Left ventricle myocardium superior (tissue), 1 donor: ENCODE measurements at places on chromosomes 3 and 15. TPM values are rescaled to one million over a fixed set of nuclear protein-coding genes. Genes with fewer than 3 reads are reported as not detected.

The BAHD1 gene
- total RNA-seq: 18.1 TPM

- DNase-seq: no peak
Observed at GRCh38 chr15:83612226-83612625, 41.7 kb upstream of the ADAMTSL3 start.

- DNase-seq: no peak
Observed at GRCh38 chr3:33716227-33716626, 1.8 kb downstream of the CLASP2 start.

The ADCY5 gene
- 273 TPM for total RNA-seq

The CPLX3 gene
- total RNA-seq: 4.1 TPM

DNA sequence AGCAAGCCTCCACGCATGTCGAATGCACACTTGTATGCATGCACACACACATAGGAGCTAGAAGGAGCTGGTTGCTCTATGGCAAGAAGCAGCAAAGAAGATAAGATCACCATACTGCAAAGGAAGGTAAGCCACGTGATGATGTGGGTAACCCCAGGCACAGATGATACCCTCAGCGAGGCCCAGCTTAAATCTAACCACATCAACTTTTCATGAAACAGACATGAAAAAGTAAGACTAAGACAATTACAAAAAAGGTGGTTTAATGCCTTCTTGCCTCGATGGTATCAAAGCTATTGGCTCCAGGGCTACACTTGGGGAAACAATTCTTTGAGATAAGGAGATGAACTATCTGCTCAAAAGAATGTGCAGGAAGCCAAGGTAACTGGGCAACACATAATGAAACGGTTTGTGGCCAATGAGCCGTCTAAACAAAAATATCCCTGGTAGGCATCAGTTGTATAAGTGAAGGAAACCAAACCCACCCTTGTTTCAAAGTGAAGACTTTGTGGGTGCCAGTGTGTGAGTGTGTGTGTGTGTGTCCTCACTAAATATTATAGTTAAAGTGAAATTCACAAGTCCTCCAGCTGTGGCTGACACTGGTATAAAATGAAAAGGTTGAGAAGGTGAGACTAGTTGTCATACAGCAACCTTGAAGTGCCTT lies 365.7 kb upstream of the ICE2 start:
- no peak for DNase-seq

DNA sequence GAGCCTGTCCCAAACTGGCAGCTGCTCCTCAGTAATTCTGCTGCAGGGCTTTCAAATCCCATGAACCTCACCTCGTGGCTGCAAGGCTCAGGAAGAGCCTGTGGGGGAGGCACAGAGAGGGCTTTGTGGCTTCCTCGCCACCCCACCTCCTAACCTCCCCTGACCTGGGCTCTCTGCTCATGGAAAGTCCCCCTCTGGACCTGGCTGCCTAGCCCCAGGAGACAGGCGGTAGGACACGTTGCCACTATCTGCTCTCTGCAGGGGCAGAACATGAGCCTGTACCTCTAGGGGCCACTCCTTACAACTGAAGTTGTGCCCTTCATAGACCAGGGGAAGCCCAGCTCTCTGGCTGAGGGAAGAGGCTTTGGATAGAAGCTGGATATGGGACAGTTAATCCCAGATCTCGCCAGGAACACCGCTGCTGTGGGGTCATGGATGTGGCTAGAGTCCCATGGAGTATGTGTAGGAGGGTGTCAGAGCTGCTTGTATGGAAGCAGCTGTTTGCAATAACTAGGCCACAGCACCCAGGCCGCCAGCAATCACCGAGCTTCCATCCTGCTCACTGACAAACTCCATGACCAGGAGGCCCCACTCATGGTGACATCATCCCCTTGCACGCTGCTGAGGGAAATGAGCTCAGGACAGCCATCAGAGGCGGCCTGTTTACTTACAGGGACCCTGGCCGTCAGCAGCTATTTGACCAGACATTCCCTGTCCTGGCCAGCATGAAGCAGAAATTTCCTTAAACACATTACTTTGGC lies 34.0 kb upstream of the CILP start:
- peak; percentile 87 for DNase-seq

- no peak for DNase-seq
Observed at GRCh38 chr3:74862476-74862875, 248.0 kb upstream of the CNTN3 start.

- no peak for DNase-seq
Observed at GRCh38 chr3:142981108-142981507, 17.6 kb upstream of the PAQR9 start.

The GOLGA8M gene
- 1.4 TPM for total RNA-seq

DNA sequence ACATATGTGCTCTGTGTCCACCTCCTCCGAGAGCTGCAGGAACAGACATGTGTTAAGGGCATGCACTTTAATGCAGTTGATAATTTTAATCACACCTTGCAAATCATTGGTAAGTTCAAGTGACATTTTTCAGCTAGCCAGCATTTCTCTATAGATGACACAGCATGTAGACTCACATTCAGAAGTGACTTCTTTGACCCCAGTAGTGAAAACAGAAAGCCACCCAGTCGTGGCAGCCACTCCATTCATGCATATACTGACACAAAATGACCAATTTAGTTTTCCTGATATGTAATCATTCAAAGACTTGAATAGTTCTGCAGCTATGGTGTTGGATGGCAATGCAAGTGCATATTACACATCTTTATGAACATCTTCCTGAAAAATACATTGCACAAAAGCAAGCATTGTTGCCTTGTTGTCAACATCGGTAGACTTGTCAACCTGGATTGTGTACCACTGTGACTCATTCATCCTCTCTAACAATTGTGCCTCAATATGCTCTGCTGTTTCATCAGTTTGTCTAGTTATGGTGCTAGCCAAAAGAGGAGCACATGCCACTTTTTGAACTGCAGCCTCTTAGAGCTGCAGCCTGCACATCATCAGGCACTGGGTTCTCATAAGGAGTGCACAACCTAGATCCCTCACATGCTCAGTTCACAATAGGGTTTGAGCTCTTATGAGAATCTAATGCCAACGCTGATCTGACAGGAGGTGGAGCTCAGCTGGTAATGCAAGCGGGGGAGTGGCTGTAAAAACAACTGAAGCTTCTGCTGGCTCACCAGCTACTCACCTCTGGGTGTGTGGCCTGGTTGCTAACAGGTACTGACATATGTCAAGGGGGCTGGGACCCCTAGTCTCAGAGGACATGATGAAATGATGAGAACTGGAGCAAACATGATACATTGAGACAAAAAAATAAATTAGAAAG lies 622.0 kb downstream of the PYDC2 start:
- no peak for DNase-seq

The IQSEC1 gene
- total RNA-seq: 95.1 TPM

The SLC9C1 gene
- total RNA-seq: 2.3 TPM

DNA sequence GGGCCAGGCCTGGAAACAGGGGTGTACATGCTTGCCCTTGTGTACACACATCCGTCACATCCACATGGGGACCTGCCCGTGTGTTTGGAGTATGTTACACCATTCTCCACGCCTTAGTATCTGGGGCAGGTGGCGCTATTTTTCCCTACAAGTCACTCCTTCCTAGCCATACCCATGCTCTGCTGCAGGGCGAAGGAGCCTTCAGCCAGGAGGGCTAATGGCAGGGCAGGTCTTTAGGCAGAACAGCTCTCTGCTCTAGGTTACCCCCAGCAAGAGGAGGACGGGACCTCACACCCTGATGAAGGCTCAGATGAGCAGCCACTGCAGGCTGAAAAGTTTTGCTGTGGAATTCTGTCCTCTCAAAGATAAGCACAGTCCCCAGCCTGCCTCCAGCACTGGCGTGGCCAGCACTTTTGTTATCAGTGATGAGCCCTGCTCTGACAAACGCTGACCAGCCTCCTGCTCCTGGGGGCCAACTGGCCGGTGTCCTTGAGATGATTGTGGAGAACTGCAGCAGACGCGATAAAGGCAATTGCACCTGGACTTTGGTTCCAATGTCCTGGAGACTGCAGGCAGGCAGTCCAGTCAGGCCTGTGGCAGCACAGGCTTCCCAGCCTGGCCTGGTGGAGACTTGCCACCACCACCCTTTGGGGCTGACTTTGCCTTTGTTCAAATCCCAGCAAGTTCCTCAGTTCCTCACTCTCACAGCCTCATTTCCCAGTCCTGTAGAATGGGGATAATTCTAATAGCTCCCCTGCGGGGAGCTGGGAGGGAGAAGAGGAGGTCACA lies 19.8 kb upstream of the PIGZ start:
- DNase-seq: no peak

GRCh38 chr3:11539677-11540076 lies 104.0 kb downstream of the VGLL4 start:
- no peak for DNase-seq

DNA sequence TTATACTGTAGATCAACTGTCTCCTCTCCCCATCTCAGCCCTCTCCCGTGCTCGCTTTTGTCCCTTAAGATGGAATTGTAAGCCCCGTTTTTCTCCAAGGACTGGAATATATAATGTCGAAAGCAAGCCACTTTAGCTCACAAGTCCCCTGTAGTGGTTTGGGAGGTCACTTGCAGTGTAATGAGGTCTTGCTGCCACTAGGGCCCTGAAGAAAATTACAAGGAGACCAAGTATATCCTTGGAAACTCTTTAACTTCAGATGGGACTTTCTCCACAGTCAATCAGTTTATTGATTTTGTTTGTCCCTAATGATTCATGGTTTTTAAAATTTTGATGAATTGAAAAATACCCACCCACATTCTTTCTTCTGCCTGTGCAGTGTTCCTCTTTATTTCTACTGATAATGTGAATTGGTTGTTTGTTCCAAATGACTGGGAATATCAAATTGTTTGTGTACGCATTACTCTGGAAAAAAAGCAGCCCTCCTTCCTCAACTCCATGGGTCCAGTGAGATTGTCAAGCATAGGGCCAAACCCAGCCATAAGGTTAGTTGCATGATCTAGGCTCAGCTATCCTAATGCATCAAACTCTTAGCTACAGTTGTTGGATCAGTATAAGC lies 294.8 kb downstream of the MCTP2 start:
- DNase-seq: no peak

The COL6A6 gene
- total RNA-seq: 1.6 TPM
